Activated CD4-positive, CD25-positive, alpha-beta regulatory T cell treated with anti-CD3 and anti-CD28 coated beads, Interleukin-2, amount 50 U/mL, for 16 hours (primary cell): ENCODE measurements at places on chromosomes 12 and 14.

DNA sequence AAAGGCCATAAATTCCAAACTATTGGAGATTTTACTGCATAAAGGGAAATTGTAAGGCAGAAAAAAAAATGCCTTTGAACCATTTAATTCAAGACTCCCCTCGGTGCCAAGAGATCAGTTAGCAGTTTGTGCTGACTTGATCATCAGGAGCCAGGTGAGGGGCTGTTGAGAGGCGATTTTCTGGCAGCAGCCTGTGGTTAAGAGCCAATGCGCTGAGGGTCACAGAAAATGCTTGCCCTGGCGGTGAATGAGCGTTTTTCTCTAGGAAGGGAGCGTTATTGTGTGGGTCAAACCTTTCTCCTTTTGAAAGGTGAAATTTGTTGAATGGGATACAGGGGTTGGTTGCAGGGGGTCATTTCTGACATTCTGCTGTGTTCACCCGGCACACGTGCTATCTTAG lies 4.7 kb downstream of the SRRM4 start:
- DNase-seq: no peak

GRCh38 chr12:4137015-4137414 lies 136.5 kb upstream of the CCND2 start:
- DNase-seq: no peak

- DNase-seq: no peak
These were observed 132.1 kb upstream of the PDZRN4 start for GRCh38 chr12:41055875-41056577.

DNA sequence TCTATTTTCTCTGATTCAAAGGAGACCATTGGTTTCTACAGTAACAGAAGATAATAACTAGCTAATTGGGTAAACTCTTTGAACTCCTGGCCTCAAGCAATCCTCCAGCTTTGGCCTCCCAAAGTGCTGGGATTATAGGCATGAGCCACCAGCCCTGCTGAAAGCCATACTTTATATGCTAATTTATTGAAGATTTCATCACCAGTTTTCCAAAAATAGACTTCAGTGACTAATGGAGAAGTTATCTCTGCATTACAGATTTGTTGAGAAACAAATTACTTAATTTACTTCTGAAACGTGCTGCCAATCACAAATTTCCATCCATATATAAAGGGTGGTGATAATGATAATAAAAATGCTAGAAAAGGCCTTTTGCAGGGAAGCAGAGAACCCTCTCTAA lies 1758.1 kb upstream of the SEL1L start:
- no peak for DNase-seq

- no peak for DNase-seq
These were observed 81.0 kb downstream of the DAAM1 start for GRCh38 chr14:59269466-59269865.

DNA sequence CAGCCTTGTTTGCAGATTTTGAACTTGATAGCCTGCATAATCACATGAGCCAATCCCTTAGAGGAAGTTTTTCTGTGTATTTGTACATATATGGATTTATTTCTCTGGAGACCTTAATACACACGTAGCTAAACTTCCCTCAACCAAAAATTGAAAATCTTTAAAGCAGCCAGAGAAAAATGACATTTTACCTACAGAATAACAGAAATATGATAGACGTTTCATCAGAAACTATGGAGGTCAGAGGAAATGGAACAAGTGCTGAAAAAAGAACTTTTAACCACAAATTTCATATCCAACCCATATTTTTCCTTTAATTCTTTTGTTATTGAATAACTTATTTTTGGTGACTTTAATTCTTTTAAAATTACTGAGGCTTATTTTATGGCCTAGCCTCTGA lies 177.7 kb downstream of the CCDC91 start:
- no peak for DNase-seq

- DNase-seq: peak; percentile 2
These were observed 72.4 kb downstream of the TTC9 start for GRCh38 chr14:70714055-70714550.

DNA sequence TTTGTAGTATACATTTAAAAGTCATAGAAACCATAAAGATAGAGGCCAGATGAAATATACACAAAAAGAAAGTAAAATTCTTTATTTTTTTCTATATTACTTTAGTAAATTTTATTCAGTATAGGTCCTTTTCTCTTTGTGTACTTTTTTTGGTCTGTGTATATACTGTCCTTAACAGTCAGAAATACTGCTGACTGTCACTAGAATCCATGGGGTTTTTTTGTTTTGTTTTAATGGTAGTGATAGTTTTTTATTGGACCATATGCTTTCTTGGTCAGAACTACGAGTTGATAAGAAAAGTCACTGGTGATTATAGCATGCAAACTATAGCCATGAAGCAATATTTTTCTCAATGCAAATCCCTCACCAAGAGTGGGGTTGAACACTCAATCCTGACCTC lies 165.4 kb downstream of the FOXA1 start:
- no peak for DNase-seq
